ENCODE measurements at places on chromosomes 3 and 15.

DNA sequence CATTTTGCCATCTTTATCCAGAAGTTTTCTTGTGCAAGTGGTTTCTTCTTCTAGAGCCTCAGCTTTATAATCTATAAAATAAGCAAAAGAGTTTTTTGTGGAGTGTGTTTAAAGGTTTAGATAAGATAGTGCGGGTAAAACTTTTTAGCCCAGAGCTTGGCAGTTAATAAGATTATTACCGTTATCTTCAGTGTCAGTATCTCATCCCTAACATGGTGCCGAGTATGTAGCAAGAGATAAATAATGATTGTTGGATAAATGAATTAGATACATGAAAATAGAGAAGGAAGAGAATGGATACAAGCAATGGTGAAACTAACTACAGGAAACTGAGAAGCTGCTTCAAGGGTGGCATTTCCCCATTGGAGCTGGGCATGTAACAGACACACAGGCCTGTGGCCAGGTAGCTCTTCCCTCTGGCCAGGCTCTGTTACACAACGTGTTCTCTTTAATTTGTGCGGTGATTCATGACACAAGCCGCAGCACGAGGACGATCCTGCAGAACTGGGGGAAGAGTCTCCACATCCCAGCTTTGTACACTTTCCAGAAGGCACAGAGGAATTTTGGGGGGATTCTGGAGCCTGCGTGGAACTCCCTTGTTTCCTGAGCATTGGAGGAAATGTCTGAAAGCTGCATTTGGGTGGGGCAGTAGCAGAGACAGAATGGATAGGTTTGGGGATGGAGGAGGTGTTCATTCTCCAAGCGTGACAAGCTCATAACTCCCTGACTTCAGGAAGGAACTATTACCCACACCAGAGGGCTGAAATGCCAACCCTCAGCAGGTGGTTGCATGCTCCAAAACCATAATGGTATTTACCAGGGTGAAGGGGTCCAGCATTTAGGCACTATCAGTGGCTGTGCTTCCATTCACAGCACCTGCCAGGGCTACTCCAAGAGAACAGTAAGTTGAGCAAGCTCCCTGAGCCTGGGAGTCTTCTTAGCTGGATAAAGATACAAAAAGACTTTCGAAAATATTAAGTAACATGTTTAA lies 14.2 kb upstream of the ST6GAL1 start:
- no peak for DNase-seq

DNA sequence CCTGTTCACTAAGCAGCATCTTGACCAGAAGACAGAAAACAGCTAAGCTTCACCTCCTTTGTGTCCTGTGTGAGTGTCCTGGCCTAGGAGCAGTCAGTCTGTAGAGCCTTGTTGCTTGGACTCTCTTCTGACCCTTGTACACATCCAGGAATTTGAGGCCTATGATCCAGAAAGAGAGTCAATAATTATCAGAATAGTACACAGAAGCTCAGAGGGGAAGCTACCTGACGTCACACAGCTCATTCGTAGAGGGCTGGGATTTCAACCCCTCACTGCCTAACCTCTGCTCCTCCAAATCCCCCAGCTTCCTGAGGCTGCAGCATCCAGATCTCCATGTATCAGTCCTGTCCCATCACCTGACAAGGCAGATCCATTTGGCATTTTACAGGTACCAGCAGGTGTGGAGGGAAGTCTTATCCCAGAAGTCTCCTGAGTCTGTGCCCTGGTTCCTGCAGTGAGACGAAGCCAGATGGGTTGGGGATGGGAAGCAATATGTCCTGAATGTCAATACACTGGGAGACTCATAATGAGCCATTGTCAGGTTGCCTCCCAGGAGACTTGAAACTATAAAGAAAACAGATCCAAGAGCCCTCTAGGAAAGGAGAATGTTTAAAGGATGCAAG lies 203.1 kb downstream of the MINAR1 start:
- DNase-seq: no peak

GRCh38 chr3:62378921-62379320 lies 5.6 kb upstream of the FEZF2 start:
- DNase-seq: no peak

DNA sequence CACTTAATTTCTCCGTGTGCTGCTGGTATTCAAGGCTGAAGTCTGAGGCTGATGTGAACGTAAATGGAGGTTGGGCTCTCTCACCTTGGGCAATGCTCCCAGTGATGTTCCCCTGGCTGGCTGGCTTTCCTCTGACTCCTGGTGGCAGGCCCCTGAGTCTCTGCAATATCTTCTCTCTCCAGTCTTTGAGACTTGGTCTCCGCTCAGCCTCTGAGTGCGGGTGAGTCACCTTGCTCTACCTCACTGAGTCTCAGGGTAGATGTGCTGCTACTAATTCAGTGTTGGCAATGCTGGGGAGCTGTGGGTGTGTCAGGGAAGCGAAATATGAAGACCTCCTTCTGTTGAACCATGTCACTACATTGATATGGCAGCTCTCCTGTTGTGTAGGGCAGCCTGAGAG lies 31.3 kb upstream of the TRIM59 start:
- no peak for DNase-seq

GRCh38 chr3:166955201-166955939 lies 424.7 kb downstream of the ZBBX start:
- DNase-seq: no peak

DNA sequence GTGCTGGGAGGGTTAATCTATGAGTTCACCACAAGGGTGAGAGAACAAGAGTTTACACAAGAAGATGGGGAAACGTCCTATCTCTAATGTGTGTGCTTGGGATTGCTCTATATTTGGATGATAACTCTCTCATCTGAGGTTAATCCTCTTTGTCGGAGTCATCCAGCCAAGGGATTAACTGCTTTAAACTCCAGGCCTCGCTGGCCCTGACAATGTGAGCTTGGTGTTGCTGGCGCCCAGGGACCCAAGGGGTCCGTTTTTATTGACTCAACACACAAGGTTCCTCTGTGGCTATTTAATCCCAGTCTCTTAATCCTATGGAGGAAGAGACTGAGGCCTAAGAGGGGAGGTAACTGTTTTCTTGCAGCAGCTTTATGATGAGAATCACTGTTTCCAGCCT lies 14.2 kb downstream of the SV2B start:
- no peak for DNase-seq

GRCh38 chr3:172607305-172608121 lies 84.3 kb upstream of the TNFSF10 start:
- DNase-seq: no peak

DNA sequence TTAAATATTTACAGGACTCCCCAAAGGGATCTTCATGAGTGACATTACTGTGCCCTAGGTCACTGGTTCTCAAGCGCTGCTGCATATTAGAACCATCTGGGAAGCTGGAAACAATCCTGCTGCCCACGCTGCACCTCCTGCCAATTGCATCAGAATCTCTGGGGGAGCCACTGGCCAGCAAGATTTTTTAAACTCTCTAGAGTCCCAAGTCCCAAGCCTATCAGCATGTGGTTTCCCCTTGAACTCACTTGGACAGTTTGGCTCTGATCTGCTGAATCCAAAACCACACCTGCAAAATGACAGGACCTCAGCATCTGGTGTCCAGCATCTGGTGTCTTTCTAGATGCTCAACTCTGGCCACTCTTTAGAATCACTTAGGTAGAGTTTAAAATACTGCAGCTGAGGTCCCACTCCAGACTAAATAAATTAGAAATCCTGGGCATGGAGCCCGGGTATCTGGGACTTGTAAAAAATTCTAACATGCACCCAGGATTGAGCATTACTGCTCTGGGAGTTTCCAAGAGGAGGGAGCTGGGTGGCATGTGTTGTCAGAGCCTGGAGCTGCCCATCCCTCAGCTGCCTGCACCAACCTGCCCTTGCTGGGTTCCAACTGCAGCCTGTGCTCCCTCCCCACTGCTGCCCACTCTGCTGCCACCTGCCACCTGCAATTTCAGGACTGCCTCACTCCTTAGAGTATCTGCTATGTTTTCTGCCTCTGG lies 311.3 kb downstream of the SLC9A9 start:
- no peak for DNase-seq

- no peak for DNase-seq
These were observed 923.1 kb downstream of the CADM2 start for GRCh38 chr3:85881833-85882393.

- no peak for DNase-seq
These were observed 487.2 kb upstream of the BCHE start for GRCh38 chr3:166324401-166324800.

DNA sequence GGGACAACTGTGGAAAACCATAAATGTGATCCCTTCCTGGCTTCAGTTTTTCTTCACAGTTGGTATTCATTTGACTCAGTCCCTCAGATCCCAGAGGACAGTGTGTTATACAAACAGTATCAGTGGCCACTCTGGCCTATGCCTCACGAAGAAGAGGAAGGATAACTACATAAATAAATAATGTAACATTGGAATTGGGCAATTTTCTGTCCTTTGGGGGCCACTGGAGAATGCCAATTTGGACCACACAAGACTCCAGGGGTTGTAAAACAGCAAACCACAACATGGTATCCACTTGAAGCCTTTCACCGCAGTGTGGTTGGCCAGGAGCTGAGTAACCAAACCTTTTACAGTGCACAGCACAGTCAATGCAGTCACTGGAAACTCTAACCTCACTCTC lies 1077.0 kb downstream of the ROBO2 start:
- no peak for DNase-seq

GRCh38 chr15:64515196-64515595 lies 54.8 kb downstream of the ZNF609 start:
- DNase-seq: no peak

DNA sequence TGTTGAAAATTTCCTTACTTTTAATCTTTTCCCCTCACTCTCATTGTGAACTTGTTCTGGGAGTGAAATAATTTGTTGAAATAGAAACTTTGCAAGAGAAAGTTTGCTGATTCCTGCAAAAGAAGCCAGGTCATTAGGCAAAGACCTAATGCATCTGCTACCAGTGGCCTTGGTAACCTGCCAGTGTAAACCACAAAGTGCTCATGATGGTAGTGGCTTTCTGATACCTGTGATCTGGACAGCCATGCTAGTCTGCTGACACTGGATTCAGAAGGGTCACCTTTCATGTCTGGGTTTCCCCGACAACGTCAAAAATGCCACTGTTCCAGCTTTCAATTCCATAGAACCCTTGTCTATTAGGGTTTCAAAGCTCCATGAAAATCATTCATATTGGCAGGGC lies 123.7 kb upstream of the MCTP2 start:
- DNase-seq: no peak

DNA sequence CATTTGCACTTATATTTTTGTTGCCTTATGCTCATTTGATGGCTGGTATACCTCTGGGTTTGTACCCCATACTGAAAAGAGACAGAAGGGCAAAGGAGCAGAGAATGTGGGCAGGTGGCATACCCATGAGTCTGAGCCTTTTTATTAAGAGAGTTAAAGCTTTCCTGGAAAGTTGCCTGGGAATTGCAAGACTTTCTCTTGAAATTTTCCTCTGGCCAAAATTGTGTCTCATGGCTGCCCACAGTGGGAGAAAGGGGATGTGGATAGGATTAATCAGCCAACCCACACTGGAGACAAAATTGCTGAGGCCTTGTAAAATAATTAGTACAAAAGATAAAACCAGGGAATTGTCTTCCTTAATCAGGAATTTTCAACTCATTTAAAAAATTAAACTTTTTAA lies 8.2 kb upstream of the NMD3 start:
- DNase-seq: no peak

GRCh38 chr3:17573396-17573795 lies 169.0 kb downstream of the TBC1D5 start:
- DNase-seq: no peak

- DNase-seq: no peak
These were observed 619.8 kb upstream of the ZNF717 start for GRCh38 chr3:76405196-76405595.

DNA sequence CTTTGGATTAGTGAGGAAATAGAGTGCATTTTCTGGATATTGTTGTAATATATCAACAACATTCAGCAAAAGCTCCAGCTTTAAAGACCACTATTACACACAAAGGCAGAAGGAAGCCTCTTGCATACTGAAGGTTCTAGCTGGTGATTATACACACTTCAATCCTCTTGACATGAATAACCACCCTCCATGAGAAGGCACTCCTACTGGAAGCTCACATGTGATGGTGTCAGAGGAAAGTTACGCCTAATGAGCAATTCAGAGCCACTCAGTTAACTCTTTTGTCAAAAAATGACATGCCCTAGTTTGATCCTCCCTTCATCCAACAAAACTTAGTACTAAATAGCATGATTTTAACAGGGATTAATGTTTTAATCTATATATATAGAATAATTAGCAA lies 124.6 kb upstream of the LYSMD4 start:
- no peak for DNase-seq

GRCh38 chr3:67561667-67562394 lies 92.6 kb downstream of the SUCLG2 start:
- DNase-seq: no peak

- DNase-seq: no peak
These were observed 774.7 kb downstream of the MECOM start for GRCh38 chr3:168888781-168889180.

DNA sequence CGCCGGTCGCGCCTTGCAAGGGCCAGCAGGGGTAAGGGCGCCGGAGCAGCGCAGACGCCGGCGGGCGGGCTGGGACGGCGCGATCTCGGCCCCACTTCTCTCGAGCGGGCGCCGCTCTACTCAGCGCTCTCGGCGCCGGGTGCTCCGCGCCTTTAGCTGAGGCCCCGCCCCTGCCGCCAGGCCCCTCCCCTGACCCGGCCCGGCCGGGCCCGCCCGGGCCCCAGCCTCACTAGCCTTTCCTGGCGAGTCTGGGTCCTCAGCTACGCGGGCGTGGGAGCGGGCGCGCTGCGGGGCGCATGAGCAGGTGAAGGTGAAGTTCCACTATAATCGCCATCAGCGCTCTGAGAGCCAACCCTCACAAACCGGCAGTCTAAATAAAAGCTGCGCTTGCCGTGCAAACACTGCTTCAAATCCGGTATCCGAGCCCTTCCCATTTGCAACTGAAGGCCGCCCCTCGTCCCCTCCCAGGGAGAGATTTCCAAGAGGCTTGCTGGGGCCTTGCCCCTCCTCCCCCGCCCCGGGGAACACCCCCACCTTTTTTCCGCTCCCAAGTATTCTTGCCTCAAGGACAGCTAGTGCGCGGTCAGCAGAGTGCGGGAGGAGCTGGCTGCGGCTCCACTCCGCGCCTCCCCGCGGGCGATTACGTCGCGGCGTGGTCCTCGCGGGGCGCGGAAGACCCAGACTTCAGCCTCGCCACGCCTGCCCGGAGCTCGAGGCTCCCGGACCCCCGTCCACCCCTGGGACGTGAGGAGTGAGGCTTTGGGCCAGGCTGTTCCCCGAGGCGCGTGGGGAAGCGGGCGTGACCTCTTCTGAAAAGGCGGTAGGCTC lies at the start of gene RPP25:
Gene RPP25, minus strand, starts transcription at position 125 of the 828 bp plus-strand sequence. CDS start 189 bp downstream, outside the sequence.
- peak; percentile 58 for DNase-seq

GRCh38 chr15:45088801-45089711 lies 24.9 kb downstream of the DUOX2 start:
- no peak for DNase-seq

- DNase-seq: no peak
These were observed 14.4 kb upstream of the TKT start for GRCh38 chr3:53269888-53270880.

- no peak for DNase-seq
These were observed 188.0 kb downstream of the PEX5L start for GRCh38 chr3:179848711-179849110.

Data from stimulated activated CD8-positive, alpha-beta memory T cell treated with anti-CD3 and anti-CD28 coated beads, Interleukin-7, amount 100 ng/mL, for 48 hours (primary cell).